Calu3 (cell line): ENCODE measurements at places on chromosomes 3 and 15. TPM values are rescaled to one million over a fixed set of nuclear protein-coding genes. Genes with fewer than 3 reads are reported as not detected.

- no peak for DNase-seq
- H3K27me3 ChIP-seq = no peaks in the 10 kb centered on the region
- H3K4me3 ChIP-seq = no peak overlapping the region
- H3K27ac ChIP-seq = no peak overlapping the region
Measured at GRCh38 chr3:146473726-146474125, 4.4 kb upstream of the PLSCR2 start.

DNA sequence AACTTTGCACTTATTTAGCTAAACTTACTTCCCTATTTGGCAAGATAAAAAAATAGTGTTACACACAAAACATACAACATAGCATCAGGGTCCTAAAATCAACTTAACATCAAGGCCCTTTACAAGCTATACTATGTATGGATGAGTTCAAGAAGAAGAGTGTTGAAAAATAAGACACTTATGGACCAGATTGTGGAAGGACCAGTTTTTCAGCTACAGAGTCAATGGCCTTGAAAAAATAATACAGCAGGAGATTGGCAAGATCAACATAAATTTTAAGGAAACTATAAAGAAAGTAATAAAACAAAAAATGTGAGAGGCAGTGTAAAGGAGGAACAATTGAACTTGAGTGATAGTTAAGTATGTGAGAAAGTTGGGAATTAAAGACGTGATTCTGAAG is 66.3 kb upstream of the BBX start:
- no peak overlapping the region for H3K4me3 ChIP-seq
- H3K4me1 ChIP-seq = no peaks in the 10 kb centered on the region
- H3K27ac ChIP-seq = no peak overlapping the region
- no peak for DNase-seq

GRCh38 chr3:148606979-148607378 is 90.7 kb upstream of the AGTR1 start:
- no peak overlapping the region for H3K4me3 ChIP-seq
- H3K27me3 ChIP-seq = no peaks in the 10 kb centered on the region
- H3K27ac ChIP-seq = no peak overlapping the region
- no peak for DNase-seq
- peaks cover 13% of the 10 kb centered on the region for H3K4me1 ChIP-seq

Gene AMT
- 8.5 and 9.7 TPM in 2 replicates for total RNA-seq

- DNase-seq = peak; percentile 16
- peaks cover 97% of the 10 kb centered on the region for H3K27me3 ChIP-seq
- H3K4me3 ChIP-seq = peak overlapping the region; percentile 8
- H3K27ac ChIP-seq = no peak overlapping the region
- no peaks in the 10 kb centered on the region for H3K36me3 ChIP-seq
Measured at GRCh38 chr15:79091204-79091867, 756 bp upstream of the RASGRF1 start.

DNA sequence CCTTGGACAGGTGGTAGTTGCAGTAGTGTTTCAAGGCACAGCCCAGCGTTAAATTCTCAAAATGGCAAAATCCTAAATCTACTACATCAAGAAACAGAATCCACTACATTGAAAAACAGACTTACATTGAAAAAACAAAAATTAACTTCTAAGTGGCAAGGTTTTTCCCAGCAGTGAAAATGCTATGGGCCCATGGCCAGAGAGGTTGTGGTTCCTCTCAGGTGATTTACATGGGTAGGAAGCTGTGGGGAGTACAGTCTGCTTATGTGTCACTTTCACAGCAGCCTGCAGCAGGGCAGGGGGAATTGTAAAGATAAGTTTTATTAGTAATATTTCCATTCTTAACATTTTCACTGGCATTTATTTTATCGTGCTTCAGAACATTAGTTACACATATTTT is 24.9 kb downstream of the TTC14 start:
- H3K27me3 ChIP-seq = no peaks in the 10 kb centered on the region
- no peak for DNase-seq
- H3K4me3 ChIP-seq = no peak overlapping the region

Gene PLA2G4F
- total RNA-seq = 0.87 and 2.0 TPM in 2 replicates

DNA sequence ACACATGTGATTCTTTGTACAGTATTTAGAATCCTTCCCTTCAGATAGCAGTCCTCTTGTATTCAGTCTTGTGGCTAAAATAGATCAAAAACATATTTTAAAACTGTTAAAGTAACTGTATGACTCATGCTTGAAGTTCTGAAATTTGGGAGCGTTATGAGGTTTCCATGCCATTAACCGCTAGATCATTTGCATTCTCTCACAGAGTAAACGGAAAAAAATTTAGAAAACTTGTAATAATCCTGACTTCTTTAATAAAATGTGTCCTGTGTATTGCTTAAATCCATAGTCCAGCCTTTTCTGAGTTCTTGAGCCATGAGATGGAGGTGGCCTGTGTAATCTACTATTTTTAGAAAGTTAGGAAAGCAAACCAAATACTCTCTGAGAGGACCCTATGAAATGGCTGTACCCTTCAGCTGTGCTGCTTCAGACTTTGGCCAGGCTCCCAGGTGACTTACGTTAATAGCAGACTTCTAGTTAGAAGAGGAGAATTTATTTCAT is 33.8 kb downstream of the MBNL1 start:
- peaks cover 33% of the 10 kb centered on the region for H3K36me3 ChIP-seq
- H3K4me1 ChIP-seq = peaks cover 61% of the 10 kb centered on the region
- H3K4me3 ChIP-seq = no peak overlapping the region
- H3K27me3 ChIP-seq = no peaks in the 10 kb centered on the region
- no peak for DNase-seq

GRCh38 chr15:70180186-70180875 is 82.6 kb upstream of the TLE3 start:
- H3K36me3 ChIP-seq = no peaks in the 10 kb centered on the region
- no peak for DNase-seq
- H3K27me3 ChIP-seq = peaks cover 16% of the 10 kb centered on the region
- no peak overlapping the region for H3K27ac ChIP-seq
- no peak overlapping the region for H3K4me3 ChIP-seq

- no peaks in the 10 kb centered on the region for H3K27me3 ChIP-seq
- H3K4me1 ChIP-seq = no peaks in the 10 kb centered on the region
- H3K36me3 ChIP-seq = no peaks in the 10 kb centered on the region
- no peak overlapping the region for H3K4me3 ChIP-seq
Measured at GRCh38 chr3:64796607-64797399, 109.0 kb upstream of the ADAMTS9 start.

Gene EPHB1
- total RNA-seq = 0.73 and 0.81 TPM in 2 replicates

DNA sequence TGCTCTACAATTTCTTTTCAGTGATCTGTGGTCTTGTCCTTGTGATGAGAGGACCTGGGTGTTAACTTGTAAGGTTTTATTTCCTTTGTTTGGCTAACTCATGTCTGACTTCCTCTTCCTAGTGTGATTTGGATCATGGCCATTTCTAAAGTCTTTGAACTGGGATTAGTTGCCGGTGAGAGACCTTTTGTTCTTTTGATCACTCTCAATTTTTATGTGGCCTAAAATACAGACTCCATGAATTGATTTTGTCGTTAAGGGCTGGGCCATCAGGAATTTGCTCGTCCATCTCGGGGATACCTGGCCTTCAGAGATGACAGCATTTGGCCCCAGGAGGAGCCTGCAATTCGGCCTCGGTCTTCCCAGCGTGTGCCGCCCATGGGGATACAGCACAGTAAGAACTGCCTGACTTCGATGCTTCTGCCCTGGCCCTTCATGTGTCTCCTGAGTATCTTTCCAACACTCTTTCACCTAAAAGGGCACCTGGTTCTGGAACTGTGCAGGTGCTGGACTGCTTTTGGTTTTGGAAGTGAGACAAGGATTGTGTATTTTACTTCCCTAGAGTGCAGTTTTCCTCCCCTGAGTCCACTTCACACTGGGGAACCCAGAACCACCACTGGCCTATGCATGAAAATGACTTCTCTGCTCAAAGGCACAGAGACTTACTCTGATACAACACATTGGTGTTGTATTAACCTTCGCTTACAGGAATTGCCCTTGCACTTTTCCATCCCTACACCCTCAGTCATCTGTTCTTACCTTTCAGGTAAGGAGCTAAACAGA is 13.1 kb upstream of the LRRC2 start:
- H3K4me3 ChIP-seq = no peak overlapping the region
- H3K36me3 ChIP-seq = no peaks in the 10 kb centered on the region
- no peak for DNase-seq

Gene CP
- 4.0 and 5.4 TPM in 2 replicates for total RNA-seq

- H3K27me3 ChIP-seq = no peaks in the 10 kb centered on the region
- peaks cover 12% of the 10 kb centered on the region for H3K4me1 ChIP-seq
- no peak for DNase-seq
Measured at GRCh38 chr3:177220136-177220974, 23.1 kb upstream of the TBL1XR1 start.

Gene DUOXA1
- not detected in 2 replicates for total RNA-seq

- peaks cover 29% of the 10 kb centered on the region for H3K27me3 ChIP-seq
- DNase-seq = peak; percentile 12
- H3K36me3 ChIP-seq = peaks cover 14% of the 10 kb centered on the region
- H3K4me3 ChIP-seq = peak overlapping the region; percentile 59
Measured at GRCh38 chr15:82646250-82647044, 716 bp downstream of the CPEB1 start.

- DNase-seq = no peak
- H3K27me3 ChIP-seq = no peaks in the 10 kb centered on the region
- peaks cover 2% of the 10 kb centered on the region for H3K4me1 ChIP-seq
Measured at GRCh38 chr3:104810896-104811295, 555.8 kb upstream of the ALCAM start.

DNA sequence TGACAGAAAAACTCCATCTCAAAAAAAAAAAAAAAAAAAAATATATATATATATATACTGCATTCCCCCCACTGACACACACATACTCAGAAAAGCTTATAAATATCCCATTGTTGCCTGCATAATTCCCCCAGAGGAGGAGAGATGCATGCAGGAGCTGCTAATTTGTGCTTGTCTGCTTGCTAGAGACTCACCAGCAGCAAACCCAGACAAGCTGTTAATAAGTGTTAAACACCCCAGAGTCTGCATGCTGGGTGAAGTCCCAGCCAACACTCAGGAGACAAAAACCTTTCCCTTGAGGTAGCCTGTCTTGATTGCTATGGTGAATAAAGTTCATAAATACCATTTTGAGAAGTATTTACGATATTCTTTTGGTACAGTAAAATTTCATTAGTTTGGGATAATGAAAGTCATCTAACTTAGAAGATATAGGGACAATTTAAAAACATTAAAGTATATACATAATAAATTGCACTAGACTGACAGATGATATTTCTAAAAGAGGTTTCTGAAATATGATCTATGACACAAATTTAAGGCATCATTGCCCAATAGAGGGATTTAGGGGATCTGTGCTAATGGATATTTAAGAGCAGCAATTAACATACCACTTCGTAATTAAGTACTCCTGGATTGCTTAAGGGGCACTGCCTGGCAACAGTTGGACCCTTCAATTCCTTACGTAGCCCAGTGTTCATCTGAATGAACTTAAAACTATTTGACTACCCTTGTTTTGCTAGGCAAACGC is 400.0 kb upstream of the C2CD4B start:
- no peak for DNase-seq
- peaks cover 74% of the 10 kb centered on the region for H3K27me3 ChIP-seq
- no peak overlapping the region for H3K4me3 ChIP-seq
- H3K4me1 ChIP-seq = peaks cover 27% of the 10 kb centered on the region
- no peaks in the 10 kb centered on the region for H3K36me3 ChIP-seq
- H3K27ac ChIP-seq = no peak overlapping the region

- no peak for DNase-seq
- H3K4me1 ChIP-seq = no peaks in the 10 kb centered on the region
- no peaks in the 10 kb centered on the region for H3K36me3 ChIP-seq
Measured at GRCh38 chr15:35522061-35522460, 23.9 kb downstream of the DPH6 start.
